ENCODE measurements at places on chromosomes 1 and 21. TPM values are rescaled to one million over a fixed set of nuclear protein-coding genes. Genes with fewer than 3 reads are reported as not detected.

The VASH2 gene
- total RNA-seq: 1.3 TPM

The TCEA3 gene
- 45.8 TPM for total RNA-seq

The SLAMF1 gene
- total RNA-seq: 2.8 TPM

DNA sequence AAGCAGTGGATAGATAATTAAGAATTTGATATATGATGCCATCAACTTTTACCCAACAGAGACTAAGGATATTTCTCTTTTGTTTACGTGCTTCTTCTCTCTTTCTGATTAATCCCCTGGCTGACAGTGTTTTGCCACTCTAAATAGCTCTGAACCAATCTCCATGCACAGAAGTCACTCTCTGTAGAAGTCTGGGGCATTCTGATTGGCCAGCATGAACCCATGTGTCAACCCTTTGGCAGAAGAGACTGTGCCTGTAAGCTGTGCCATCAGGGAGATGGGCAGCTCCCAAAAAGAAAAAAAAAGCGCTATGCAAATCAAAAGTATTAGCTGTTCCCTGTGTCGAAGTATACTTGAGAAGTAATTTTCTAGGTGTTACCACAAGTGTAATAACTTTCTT, 34.1 kb upstream of the NRIP1 start:
- no peak for ATAC-seq

GRCh38 chr1:61310538-61310937, 228.2 kb downstream of the NFIA start:
- ATAC-seq: no peak

GRCh38 chr1:92459871-92460320, 26.8 kb downstream of the GFI1 start:
- ATAC-seq: peak; percentile 41

DNA sequence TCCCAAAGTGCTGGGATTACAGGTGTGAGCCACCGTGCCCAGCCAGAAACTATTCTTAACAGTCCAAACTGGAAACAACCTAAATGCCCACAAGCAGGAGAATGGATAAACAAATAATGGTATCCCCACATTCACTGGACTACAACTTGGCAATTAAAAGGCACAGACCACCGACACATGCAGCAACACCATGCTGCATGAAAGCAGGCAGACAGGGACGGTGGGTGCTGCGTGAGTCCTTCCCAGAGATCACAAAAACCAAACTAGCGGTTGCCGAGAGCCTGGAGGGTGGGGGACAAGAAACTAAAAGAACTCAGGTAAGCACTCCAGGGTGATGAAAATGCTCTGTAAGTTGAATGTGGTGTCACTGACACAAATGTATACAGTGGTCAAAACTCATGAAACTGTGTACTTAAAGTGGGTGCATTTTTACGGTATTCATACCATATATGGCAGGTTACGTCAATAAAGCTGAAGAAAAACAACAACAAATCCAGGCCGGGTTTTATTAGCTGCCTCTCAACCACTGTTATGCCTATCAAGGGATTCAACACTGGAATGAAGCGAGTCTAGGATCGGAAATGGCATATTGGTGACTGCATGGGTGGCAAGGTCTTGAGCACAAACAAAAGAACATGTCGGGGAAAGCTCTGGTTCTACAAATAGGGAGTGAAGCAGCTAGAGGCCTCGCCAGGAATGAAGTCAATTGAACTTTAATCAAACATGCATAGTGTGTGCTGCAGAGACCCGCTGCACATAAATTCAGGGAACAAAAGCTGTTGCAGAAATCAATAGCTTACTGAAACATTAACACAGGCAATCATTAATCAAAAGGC, 52.4 kb downstream of the SLC45A1 start:
- no peak for ATAC-seq
